Colonic mucosa (tissue), 4 donors: ENCODE measurements at places on chromosomes 12 and 14. TPM values are rescaled to one million over a fixed set of nuclear protein-coding genes. Genes with fewer than 3 reads are reported as not detected.

GRCh38 chr12:115817389-115817788 lies 460.1 kb downstream of the MED13L start:
- no peak overlapping the region for H3K27ac ChIP-seq
- DNase-seq = no peak
- H3K27me3 ChIP-seq = no peaks in the 10 kb centered on the region
- H3K36me3 ChIP-seq = no peaks in the 10 kb centered on the region

DNA sequence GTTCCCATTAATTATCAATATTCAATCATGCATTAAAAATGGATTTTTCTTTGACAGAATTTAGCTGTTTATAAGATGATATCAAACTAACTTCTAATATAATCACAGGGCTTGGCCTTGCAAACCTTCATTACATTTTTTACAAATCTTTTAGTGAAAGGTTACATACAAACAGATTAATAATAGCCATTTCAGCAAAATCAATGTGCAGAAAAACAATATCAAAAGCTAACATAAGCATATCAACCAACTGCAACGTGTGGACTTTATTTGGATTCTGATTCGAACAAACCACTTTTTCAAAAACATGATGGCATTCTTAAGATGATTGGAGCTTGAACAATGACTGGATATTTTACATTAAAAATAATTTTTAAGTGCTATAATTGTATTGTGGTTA lies 93.6 kb downstream of the OTX2 start:
- H3K27ac ChIP-seq = no peak overlapping the region
- no peaks in the 10 kb centered on the region for H3K27me3 ChIP-seq
- H3K4me3 ChIP-seq = no peak overlapping the region

- H3K27ac ChIP-seq = no peak overlapping the region
- no peaks in the 10 kb centered on the region for H3K4me1 ChIP-seq
- H3K27me3 ChIP-seq = no peaks in the 10 kb centered on the region
- H3K4me3 ChIP-seq = no peak overlapping the region
- DNase-seq = no peak
- no peaks in the 10 kb centered on the region for H3K36me3 ChIP-seq
Observed at GRCh38 chr12:78641837-78642423, 222.6 kb upstream of the SYT1 start.

GRCh38 chr12:31029916-31030562 lies 43.6 kb upstream of the DDX11 start:
- no peaks in the 10 kb centered on the region for H3K4me1 ChIP-seq
- H3K27ac ChIP-seq = no peak overlapping the region
- H3K4me3 ChIP-seq = no peak overlapping the region
- no peaks in the 10 kb centered on the region for H3K27me3 ChIP-seq

GRCh38 chr12:66803930-66804329 lies 125.1 kb upstream of the GRIP1 start:
- H3K27me3 ChIP-seq = no peaks in the 10 kb centered on the region
- no peaks in the 10 kb centered on the region for H3K36me3 ChIP-seq
- H3K4me1 ChIP-seq = no peaks in the 10 kb centered on the region
- no peak for DNase-seq

Gene KLRC2
- total RNA-seq = 0.50 TPM
